ENCODE measurements at places on chromosomes 12 and 14.

DNA sequence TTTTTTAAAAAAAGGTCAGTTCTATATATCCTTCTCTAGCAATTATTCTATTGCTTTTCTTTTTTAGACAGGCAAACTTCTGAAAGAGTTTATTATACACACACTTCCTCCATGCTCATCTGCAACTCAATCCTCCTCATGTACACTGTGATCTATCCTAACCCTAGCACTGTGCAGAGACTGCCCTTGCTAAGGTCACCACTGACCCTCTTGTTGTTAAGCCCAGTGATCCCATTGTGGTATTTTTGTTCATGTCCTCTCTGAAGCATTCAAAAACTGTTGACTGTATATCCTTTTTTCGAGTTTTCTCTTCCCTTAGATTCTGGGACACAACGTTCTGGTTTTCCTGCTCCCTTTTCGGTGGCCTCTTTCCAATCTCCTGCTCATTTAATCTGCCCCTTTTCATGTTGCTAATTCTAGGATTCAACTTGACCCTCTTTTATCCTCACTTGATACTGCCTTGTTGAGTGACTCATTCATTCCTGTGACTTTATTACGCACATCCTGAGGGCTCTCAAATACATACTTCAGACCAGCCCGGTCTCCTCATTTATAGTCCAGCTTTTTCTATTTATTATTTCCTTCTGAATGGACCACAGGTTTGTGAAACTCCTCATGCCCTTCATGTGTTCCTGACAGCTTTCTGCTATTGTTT is 53.9 kb upstream of the PTPRB start:
- DNase-seq: peak; percentile 96

DNA sequence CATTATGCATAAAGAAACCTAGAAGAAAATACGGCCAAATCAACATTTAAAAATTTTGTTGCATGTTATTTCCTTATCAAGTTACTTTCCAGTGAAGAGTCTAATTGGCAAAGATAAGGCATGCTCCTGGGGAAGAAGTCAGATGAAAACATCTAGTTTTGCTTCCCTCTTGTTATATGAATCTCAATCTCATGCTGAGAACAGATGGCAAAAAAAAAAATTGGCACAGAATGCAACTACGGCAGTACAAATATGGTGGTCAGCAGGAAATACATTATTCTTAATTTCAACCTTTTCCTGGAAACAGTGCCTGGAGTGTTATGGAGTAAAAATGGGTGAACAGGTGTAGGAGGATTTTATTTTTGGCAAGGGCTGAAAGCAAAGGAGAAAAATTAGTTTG is 32.8 kb downstream of the HECTD4 start:
- DNase-seq: peak; percentile 74

DNA sequence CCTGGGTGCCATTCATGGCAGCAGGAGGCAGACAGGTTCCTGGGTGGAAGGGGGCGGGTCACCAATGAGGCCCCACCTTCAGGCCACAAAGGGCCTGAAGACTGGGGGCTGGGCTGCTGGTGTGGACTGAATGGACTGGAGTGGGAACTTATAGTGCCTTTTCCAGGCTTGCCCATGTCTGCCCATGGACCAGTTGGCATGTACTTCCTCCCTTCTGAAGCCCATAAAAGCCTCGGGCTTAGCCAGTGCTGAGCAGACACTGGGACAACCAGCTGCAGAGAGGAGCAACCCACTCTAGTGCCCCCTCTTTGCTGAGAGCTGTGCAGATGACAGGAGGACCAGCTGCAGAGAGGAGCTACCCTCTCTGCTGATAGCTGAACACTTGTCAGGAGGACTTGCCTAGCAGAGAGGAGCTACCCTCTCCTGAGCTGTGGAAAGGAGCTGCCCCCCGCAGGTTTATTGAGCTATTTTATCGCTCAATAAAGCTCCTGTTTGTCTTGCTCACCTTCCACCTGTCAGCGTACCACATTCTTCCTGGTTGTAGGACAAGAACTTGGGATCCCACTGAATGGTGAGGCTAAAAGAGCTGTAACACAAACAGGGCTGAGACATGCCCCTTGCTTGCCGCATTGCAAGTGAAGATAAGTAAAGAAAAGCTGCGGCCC is 34.0 kb downstream of the APAF1 start:
- no peak for DNase-seq

DNA sequence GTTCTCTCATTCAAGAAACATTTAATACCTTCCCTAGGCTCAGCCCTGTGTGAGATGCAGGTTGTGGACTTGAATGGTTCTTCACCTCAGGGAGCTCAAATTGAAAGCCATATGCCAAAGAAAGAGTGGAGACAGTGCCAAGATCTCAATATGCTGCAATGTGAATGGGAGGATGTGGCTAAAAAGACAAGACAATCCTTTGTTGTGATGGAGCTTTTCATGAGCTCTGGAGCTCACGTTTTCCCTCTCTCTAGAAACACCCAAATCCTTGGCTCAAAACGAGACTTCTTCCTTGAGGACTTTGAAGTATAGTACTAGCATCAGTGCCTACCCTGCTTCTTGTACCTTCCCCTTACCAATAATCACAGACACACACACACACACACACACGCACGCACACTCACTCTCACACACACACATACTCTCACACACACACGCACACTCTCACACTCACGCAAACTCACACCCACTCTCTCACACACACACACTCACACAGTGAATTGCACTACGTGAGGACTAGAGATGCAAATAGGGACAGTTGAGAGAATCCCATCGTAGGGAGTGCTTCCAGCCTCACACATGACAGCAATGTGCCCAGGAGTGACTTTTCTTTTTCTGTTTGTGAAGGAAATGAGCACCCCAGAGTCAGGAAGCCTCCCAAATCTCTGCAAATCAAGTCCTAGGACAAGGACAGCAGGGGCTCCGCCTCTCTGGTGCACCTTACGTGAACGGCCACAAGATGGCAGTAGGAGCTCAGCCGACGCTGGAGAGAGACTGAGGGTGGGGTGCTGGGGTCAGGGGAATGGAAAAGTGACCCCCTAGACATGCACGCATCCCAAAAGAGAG is 231.4 kb downstream of the PCNX1 start:
- peak; percentile 60 for DNase-seq

- no peak for DNase-seq
Observed at GRCh38 chr12:67068204-67068731, 200.9 kb upstream of the CAND1 start.

DNA sequence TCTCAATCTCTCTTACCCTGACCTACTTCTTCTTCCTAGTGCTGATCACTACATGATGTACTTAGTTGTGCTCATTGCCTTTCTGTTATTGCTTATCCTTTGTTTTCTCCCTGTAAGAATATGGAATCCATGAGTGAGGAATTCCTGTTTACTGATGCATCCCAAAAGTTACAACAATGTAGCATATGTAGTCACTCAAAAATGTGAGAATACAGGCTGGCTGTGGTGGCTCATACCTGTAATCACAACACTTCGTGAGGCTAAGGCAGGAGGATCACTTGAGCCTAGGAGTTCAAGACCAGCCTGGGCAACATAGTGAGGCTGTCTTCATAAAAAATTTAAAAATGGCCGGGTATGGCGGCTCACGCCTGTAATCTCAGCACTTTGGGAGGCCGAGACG is 8.0 kb upstream of the WDR20 start:
- DNase-seq: no peak

- DNase-seq: peak; percentile 7
Observed at GRCh38 chr14:23005451-23006187, 4.3 kb downstream of the C14orf93 start.

DNA sequence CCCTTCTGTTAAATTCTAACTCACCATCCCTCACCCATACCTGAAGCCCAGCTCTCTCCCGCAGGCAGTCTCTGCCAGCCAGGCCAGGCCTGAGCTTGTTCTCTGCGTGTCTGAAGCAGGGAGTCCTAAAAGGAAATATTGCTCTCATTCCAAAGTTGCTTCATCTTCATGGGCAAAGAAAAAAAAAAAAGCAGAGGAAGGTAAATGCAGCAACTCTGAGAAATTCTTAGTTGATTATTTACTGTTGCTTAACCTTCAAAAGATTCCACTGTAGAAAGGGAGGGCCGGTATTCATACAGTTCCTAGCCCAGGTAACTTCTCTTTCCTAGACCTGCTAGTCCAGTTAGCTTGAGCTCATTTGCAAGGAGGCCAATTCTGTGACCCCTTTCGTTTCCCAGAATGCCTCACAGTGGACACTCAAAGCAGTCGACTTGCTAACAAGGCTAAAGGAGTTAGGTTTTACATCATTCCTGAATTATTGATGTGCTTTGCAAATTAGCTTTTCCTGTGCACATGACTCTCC is 193.5 kb upstream of the EEA1 start:
- no peak for DNase-seq

GRCh38 chr12:68374307-68374982 is 42.3 kb upstream of the MDM1 start:
- no peak for DNase-seq

Data from lung microvascular endothelial cell (primary cell).